ENCODE measurements at places on chromosomes 4 and X.

DNA sequence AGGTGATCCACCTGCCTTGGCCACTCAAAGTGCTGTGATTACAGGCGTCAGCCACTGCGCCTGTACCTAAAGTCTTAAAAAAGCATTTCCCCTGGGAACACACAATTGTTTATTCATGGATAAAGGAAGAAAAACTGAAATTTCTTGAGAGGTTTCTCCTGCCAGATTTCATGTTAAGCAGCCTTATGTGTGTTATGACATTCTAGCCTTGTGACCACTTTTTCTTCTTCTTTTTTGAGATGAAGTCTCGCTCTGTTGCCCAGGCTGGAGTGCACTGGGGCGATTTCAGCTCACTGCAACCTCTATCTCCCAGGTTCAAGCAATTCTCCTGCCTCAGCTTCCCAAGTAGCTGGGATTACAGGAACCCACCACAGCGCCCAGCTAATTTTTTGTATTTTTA is 57.8 kb upstream of the PLAC8 start:
- DNase-seq, result no peak

- no peak for DNase-seq
Measured at GRCh38 chrX:128287693-128288092, 235.5 kb upstream of the ACTRT1 start.

DNA sequence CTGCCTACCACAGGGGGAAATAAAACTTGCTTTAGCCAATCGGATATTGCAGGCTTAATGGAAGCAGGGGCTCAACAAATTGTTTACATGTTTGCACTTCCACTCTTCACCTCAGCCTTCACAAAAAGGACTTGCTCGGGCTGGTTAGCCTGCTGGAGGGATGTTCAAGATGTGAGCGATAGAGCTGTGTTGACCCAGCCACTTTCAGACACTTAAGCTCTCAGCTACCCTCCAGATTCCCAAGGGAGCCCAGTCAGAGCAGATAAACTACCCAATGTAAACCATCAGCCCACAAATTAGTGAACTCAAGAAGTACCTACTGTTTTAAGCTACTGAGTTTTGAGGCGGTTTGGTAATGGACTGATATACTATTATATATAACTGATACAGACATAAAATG is 508.4 kb upstream of the FTHL17 start:
- no peak for DNase-seq

DNA sequence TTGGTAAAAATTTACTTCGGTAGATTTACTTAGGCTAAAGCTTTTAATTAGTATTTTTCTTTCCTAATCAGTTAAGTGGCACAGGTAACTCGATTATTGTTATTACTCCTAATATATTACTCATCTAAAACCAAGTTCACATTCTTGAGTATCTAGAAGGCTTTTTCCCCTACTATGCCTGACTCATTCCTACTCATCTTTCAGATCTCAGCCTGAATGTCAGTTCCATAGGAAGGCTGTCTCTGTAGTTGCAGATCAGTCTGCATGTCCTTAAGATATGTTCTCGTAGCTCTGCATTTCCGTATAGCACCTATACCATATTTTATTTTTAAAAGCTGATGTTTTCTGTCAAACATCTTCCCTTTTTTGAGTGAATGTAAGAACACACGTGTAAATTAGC is 5.9 kb upstream of the FAM184B start:
- no peak for DNase-seq

DNA sequence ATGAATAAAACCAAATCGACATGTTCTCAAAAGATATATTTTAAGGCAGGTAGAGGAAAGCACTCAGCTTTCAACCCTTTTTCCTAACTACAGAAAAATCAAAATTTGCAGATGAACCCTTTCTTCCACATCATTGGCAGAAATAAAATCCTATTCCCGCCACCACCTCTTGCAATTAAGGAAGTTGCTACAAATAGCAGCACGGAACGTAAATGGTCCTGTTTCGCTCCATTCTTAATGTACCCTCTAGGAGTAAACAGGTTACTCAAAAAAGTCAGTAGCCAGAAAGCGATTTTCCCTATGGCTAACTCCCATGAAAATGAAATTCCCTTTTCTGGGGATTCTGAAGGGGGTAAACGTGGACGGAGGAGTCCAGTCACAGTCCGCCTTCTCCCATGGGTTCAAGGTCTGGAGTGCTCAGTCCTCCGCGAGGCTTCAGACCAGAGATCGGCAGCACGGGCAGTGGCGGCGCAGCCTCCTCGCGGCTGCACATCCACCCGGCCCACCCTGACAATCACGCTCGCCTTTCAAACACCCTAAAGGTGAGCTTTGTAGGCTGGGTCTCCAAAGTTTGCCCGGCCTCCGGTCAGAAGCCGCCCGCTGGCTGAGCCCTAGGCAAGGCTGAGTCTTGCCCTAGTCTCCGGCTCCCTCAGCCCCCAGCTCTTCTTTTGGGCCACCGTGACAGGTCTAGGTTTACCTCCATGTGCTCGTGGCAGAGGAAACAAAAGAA is 1.8 kb downstream of the ATP11C start:
- peak; percentile 52 for DNase-seq

GRCh38 chr4:136000246-136000645 is 1532.0 kb downstream of the PCDH18 start:
- DNase-seq, result no peak

DNA sequence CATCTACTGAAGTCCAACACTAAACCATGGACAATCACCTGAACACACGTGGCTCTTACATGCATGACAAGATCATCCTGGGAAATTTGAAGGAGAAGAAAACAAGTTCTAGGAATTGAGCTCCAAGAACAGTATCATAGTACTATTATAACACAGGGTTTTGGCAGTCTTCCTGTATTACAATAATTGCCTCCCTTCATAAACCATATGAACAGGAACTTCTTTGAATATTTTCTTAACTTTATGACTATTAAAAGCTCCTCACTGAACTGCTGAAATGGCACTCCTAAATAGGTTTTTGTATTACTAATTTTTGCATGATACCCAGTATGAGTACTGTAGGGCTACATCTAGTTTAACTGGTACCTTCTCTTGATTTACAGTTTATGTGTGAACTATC is 130.0 kb downstream of the ZAR1 start:
- DNase-seq, result no peak
